ENCODE measurements at places on chromosomes 3 and 15.

DNA sequence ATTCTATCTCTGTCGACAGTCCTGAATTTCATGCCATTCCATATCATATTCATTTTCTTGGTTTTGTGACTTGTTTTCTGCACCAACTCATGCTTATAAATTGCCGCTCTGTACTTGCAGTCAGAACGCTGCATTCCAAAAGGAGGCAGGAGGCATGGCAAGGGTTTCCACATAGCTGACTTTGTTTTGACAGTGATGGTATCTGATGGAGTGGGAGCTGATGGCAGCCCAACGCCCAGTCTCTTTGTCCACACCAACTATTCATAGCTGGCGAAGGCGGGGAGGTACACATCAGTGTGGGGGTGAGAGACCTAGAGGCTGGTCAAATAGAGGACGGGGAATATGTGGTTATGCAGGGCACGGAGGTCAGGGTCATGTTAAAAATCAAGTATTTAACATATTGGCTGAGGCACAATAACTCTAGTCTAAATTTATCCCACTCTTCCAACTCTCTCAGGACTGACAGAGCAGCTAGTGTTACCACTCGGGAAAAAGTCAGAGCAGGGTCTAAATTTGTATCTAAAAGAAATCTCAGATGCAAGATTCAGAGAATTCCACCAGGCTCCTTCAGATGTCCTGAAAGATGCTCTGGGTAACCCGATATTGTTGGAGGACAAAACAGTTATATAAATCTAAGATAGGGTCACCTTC lies 67.8 kb upstream of the ATP13A3 start:
- DNase-seq = no peak

GRCh38 chr3:104102386-104102785 lies 1264.3 kb upstream of the ALCAM start:
- no peak for DNase-seq

DNA sequence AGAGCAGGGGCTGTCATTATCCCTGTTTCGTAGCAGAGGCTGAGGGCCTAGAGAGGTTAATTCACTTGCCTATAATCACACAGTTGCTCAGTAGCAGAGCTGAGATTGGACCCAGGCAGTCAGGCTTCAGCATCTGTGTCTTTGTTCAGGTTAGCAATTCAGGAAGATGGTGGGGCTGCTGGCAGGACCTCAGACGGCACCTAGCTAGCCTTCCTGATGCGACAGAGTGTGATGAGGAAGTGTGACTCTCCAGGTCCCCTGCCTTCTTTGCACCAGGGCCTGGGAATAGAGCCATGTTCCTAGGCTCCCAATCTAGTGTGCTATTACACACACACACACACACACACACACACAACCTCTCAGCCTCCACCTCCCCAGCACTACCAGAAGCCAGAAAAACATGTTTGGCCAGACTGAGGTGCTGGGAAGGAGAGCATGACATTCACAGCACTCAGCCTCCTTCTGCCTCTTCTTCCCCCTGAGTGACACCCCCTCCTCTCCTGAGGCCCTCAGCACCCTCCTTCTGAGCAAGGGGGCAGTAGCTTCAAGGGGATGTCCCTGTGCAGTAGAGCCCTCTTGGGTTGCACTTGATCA lies 88.9 kb downstream of the TLE3 start:
- DNase-seq = no peak

DNA sequence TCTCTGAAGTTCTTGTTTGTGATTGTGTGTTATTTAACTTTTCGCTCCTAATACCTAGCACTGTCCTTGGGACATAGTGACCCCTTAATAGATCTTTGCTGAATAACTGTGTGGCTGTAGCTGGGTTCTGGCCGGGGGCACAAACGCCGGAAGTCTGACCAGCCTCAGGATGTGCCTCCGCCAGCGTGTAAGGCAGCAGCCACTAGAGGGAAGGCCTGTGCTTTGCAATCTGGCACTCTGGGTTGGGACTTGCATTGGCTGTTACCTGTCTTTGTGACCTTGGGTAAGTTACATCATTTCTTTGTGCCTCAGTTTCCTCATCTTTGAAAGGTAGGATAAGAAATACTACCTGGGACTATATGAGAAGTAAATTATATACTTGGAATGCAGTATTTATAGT lies 158.7 kb downstream of the GHSR start:
- DNase-seq = peak; percentile 27

DNA sequence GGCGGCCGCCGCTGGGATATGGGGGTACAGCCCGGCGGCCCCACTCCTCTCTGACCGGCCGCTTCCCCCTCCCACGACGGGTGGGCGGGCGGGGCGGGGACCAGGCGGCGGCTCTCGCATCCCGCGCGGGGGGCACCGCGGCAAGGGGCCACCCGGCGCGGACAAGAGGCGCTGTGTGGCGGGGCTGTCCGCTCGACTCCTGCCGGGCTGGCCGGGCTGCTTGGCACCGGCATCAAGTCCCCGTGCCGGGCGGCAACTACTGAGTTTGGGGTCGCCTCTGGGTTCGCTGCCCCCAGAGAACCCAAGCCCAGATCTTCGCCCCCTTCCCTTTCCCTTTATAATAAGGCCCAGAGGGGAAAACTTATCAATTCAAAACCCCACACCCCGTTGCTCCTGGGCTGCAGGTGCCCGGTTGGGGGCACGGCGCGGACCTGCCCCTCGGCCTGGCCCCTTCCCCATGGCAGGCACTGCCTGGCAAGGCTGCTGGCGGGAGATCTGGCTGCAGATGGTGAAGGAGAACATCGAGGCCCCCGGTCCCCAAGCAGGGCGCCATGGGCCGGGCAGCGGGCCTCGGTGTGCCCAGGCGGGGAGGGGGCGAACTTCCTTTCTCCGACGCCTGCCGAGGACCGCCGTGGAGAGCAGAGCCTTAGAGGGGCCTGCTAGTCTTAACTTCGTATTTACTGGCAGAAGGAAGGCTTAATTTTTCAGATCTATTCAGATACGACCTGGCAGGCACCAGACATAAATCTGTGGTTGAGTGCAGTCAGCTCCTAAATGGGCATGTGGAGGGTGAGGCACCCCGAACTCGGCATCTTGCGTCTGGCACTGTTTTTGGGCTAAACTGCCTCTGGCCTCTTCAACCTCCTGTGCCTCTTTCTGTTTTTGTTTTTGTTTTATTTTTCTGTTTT lies 911 bp downstream of the APBA2 start:
- peak; percentile 79 for DNase-seq

DNA sequence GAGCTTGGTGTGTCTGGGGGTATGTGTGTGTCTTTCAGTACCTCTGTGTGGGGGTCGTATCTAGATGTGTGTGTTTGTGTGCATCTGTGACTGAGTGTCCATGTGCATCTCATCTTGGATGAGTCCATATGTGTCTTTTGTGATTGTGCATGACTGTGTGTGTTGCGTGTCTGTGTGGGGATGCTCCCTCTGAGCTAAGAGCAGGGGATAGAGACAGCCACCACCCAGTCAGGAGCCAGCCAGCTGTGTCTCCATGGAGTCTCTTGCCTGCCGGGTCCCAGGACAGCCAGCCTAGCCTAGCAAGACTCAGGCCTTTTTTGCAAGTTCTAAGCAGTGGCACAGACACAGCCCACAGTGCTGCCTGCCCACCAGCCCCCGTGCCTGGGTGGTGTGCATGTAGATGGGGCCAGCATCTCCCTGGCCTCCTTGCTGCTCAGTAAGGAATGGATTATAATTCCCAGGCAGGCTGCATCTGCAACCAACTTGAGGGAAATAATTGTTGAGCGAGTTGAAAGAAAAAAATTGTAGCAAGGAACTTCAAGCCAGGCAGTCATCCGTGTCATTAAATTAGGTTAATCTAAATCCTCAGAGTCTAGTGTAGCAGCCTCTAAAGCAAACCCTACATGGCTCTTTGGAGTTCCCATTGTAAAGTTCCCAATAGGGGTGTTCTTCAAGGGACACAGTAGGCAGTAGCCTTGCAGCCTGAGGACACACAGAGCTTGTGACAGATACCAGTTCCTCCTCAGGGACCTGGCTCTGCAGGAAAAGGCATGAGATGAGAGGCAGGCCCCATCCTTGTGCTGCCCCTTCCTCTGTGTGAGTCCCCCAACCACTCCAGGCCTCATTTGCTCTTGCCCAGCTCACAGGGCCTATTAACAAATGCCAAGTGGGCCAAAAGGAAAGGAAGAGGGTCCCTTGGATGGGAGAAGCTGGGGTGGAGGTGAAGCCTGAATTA lies 35.9 kb upstream of the MRPS22 start:
- no peak for DNase-seq

GRCh38 chr3:187737368-187738070 lies 7.7 kb downstream of the BCL6 start:
- peak; percentile 41 for DNase-seq

DNA sequence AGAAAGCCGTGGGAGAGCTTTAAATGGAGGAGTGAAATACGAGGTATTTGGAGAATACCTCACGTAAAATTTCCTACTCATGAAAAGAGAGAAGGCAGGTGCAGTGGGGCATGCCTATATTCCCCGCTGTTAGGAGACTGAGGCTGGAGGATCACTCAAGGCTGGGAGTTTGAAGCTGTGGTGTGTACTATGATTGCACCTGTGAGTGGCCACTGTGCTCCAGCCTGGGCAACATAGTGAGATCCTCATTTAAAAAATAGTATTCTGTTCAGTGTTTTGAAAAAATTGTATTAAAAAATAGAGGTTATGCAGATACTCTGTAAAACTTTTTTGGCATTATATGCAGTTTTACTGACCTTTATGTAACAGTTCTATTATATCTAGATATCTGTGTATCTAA lies 20.0 kb downstream of the UBE2E1 start:
- no peak for DNase-seq

- no peak for DNase-seq
Observed at GRCh38 chr3:86949850-86950249, 41.1 kb downstream of the VGLL3 start.

DNA sequence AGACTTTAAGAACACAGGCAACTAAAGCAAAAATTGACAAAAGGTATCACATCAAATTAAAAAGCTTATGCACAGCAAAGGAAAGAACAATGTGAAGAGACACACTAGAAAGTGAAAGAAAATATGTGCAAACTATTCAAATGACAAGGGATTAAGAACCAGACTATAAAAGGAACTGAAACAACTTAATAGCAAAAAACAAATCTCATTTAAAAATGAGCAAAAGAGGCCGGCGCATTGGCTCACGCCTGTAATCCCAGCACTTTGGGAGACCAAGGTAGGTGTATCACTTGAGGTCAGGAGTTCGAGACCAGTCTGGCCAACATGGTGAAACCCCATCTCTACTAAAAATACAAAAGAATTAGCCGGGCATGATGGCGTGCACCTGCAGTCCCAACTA lies 14.4 kb downstream of the NGLY1 start:
- no peak for DNase-seq

- no peak for DNase-seq
Observed at GRCh38 chr15:69591905-69592508, 139.4 kb downstream of the RPLP1 start.

- no peak for DNase-seq
Observed at GRCh38 chr3:12890610-12891390, 49.4 kb upstream of the RPL32 start.

- DNase-seq = no peak
Observed at GRCh38 chr3:28949580-28949979, 331.3 kb upstream of the RBMS3 start.

DNA sequence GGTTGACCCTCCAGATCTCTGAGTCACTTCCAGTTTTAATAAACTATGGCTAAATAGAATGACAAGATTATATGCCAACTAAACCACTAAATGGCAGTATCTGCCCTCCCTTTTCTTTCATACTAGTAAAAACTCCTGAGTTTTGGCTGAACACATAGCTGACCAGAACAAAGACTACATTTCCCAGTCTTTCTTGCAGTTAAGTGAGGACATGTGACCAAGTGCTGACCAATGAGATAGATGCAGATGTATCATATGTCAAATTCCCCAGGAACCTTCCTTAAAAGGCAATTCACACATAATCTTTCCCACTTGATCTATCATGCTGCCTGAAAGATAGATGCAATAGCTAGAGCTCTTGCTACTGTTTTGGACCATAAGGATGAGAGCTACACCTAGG lies 191.3 kb downstream of the SHOX2 start:
- DNase-seq = no peak

DNA sequence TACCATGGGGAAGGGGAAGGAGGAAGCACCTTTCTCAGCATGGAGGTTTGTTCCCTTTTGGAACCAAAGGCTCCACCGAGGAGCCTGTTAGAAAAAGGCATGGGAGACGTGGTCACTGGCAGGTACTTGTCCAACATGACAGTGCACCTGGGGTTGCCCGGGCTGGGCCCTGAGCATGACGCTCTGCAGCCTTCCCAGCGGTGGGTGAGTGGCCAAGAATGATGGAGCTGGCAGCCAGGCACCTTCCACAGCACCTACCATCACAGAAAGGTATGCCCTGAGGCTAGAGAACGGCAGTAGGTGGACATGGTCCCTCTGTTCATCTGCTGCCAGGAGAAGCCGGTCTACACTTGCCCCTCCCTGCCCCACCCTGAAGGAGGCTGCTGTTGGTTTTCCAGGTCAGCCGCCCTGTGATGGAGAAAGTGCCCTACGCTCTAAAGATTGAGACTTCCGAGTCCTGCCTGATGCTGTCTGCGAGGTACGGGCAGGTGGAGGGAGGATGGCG lies 29.0 kb upstream of the NR2C2 start:
- no peak for DNase-seq

GRCh38 chr3:3126477-3127431 lies at the start of gene TRNT1:
TRNT1 (plus strand) TSS chr3:3126940; CDS start chr3:3129041, 2,101 bp downstream.
- peak; percentile 98 for DNase-seq

GRCh38 chr15:38975282-38975990 lies 410.8 kb upstream of the RASGRP1 start:
- no peak for DNase-seq

DNA sequence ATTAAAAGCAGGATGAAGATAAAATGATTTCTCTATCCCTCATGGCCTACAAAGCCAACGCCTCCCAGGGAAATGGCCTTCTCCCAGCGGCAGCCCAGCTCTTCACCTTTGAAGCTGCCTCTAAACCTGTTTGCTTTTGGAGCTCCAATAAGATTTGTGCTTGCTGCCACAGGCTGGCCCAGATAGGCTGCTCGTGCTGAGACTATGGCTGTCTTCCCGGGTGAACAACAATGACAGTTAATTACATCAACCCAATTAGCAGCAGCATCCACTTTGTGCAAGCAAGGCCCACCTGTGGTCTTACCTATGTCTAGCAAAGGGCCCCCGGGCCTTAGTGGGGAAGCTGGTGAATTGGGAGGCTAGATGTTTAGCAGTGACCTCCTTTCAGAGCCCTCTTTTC lies 179.6 kb downstream of the P3H2 start:
- no peak for DNase-seq

DNA sequence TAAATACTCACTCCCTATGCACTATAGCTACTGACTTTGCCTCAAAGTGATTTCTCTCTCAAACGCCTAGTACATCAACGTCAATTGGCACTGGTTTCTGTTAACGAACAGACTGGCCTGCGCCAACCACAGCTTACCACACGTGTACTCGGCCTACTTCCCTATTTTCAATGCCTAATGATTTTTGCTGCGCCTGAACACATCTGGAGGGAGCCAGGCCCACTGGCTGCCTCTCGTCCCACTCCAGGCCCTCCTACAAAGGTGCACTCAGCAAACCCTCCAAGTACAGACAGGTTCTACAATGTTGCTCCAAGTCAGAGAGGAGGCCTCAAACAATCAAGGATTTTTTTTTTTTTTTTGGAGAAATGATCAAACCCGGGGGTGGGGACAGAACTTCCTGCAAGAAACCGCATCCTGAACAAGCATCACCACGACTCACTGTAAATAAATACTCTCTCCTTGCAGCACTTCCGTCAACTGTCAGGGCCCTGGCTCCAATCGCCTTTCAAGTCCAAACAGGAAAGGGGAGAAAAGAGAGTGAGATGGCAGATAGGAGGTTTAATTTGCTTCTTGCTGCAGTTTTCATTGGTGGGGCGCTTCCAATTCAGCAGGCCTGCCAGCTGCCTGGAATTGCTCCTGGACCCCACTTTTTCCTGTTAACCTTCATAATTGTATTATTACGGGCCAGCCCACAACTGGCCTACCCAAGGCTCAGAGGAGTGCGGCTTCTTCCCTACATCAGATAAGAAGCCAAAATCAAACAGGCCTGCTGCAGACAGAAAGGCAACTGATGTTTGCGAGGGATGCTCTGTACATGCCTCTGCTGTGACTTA lies 139.3 kb downstream of the FOXP1 start:
- peak; percentile 73 for DNase-seq

Data from SK-N-SH (cell line).